Activated CD4-positive, alpha-beta T cell treated with anti-CD3 and anti-CD28 coated beads for 24 hours (primary cell): ENCODE measurements at places on chromosomes 12 and 14.

DNA sequence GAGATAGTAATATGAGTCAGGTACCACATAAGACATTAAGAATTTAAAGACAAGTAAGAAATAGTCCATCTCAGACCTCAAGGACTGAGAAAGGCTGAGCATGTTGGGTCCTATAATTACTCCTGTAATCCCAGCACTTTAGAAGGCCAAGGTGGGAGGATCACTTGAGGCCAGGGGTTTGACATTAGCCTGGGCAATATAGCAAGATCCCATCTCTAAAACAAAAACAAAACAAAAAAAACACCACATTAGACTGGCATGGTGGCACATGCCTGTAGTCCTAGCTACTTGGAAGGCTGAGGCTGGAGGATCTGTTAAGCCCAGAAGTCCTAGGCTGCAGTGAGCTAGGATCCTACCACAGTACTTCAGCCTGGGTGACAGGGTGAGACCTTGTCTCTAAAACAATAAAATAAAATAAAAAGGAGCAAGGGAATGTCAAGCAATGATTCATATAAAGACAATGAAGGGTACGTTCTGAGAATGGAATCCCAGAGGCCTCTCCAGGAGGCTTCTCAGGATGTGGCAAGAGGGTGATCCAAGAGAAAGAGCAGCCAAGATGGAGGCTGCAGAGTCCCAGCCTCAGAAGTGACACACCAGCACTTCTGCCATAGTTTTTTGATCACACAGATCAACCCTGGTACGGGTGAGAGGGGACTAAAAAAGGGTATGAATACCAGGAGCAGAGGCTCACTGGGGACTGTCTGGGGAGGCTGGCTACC is 206.4 kb downstream of the CRADD start:
- no peak for DNase-seq

- DNase-seq, result no peak
Observed at GRCh38 chr12:102564026-102564425, 83.7 kb upstream of the IGF1 start.

DNA sequence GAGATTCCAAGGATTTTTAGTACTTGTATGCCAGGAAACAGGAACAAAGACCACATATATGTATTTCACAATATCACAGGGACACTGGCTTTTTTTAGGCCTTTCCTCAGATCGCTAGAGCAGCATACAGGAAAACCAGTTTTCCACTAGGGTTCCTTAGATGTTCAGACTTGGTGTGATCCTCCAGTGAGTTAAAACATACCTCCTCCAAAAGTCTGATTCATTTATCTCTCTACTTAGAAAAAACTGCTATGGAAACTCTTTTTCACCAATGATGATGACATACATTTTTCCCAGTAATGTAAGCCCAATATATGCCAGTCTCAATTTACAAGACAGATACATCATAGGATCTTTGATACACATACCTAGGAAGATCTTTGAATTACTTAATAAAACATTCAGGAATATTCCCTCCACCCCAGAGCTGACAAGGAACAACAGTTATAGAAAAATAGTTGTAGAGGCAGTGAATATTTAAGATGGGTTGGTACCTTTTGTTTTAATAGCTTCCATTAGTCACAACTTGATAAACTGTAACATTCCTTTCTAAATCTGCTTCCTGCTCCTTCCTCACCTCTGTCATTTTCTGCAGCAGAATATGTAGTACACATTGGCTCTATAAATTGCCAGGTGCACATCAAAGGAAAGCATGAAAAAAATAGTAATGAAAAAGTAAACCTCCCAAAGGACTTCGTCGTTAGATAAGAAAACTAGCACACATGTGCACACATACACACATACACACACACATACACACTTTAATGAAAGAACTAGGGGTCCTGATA is 27.5 kb downstream of the BCAT1 start:
- no peak for DNase-seq

DNA sequence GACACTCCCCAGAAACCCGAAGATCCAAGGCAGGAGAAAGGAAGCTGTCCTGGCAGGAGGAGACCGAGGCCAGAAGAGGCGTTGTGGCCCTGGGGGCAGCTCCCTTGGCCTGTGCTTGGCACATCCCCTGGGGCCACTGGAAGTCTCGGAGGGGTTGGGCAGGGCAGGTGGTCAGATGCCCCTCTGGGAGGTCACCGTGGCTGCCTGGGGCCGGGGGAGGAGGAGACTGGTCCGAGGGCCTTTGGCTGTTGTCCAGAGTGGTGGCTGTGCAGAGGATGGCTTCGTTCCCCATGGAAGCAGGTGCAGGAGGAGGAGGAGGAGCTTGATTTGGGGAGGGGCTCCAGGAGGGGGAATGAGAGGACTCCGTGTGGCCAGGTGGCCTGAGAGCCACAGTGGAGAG is 3.3 kb upstream of the NUDT14 start:
- DNase-seq, result no peak

DNA sequence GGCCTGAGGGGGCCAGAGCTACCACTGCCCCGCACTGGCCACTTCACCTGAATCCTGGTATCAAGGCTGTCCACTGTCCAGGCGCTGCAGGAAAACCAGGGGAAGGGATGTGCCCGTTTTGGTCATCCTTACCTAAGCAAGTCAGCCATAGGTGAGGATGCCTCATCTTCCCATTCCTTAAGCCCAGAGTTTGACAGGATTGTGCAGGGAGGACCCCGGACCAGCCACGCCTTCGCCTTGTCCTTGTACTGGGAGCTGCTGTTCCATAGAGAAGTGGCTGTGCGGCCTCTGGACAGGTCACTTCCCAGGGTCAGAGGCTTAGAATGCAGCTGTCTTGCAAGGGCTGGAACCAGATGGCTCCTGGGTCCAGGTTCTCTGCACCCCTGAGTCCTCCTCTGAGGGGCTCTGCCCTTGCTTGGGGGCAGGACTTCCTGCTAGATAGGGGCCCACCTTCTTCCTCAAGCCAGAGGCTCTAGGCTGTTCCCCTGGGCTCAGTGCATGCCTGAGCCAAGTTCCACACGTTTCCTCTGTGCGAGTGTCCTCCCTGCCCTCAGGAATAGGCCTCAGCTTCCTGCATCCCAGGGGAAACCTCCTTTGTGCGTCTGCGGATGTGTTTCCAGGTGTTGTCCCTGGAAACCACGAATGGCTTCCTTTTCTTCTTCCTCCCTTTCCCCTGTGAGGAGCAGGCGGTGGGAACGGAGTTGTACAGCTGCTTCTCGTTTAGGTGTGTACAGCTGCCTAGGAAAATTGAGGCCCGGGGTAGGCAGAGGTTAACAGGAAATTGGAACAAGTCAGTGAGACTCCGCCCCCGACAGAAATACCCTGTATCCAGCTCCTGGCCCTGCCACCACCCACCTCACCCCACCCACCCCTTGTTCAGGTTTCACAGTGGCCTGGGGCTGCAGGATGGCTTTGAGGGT is 54.3 kb upstream of the RIN3 start:
- no peak for DNase-seq
